Suppressor macrophage treated with lipopolysaccharide for 1 hour (primary cell): ENCODE measurements at places on chromosomes 6 and 20.

DNA sequence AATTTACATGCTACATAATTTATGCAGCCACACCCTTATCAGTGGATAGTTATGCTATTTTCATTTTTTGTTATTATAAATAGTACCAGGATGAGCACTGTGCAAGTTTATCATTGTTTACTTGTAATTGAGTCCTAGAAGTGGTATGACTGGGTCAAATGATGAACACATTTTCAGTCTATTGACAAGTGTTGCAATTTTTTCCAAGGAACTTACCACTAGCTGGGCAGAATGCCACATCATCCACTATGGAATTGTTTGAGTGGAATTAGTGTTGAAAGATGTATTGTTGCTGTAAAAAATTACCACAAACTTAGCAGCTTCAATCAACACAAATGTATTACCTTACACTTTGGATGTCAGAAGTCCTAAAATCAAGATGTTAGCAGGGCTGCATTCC lies 38.1 kb upstream of the OPN5 start:
- no peak for DNase-seq

DNA sequence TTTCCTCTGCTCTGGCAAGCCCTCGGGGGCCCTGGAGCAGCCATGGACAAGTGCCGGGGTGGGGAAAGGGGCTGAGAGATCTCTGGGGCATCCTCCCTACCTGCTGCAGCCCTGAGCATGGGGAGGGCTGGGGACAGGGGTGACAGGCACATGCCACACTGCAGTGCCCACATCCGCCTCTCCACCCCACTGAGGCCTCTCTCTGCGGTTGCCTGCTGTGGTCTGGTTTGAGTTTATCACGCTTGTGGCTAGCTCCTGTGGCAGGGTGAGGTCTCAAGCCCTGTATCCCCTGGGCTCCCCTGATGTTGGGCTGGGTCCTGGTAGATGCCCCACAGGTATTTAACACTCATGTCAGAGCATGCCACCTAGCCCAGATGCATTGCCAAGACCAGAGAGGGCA lies 52.9 kb upstream of the MLN start:
- no peak for DNase-seq

DNA sequence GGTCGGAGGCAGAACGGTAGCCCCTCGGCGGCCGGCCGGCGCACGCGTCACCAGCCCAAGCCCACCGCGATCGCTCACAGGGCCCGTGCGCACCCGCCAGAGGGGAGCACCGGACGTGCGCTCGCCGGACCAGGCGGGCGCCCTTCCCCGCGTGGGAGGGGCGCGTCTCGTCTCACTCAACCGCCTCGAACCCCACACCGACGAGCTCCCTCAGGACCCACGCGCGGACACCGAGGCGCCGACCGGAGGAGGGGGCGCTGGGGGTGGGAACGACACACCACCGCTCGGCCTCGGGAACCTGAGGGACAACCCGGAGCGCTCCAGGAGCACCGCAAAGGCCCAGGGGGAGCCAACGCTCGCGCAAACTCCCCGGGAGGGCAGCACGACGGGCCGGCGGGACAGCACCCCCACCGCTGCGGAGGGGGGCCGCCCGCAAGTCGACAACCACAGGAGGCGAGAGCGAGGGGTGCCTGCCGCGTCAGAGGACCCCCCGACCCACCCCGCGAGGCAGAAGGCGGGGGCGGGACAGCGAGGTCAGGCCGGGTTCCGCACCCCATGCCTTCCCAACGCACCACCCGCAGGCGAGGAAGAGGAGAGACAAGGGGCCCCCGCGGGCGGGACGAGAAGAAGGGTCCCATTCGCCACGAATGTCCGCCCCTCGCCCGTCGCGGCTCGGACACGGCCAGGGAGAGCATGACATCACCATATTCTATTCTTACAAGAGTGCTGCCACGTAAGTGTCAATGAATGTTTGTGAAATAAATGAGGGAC lies 512.7 kb upstream of the ZNF337 start:
- DNase-seq = no peak

DNA sequence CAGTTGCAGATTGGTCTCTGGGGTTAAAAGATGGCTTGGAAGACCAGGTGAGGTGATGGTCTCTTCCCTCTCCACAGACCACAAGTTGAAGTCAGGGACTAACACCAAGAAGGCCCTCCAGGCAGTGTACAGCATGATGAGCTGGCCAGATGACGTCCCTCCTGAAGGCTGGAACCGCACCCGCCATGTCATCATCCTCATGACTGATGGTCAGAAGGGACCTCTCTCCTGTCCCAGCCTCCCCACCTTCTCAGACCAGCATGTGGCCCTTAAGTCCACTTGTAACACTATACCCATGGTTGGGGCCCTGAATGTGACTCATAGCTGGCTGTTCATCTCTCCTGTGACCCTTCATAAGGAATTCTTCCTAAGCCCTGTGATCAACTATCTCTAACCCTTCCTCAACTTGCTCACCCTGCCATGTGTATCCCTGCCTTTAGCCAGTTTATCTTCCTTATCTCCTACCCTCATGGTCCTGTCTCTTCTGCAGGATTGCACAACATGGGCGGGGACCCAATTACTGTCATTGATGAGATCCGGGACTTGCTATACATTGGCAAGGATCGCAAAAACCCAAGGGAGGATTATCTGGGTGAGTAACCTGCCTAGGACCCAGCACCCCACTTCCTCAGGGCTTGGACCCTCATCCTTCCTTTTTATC lies 3.0 kb downstream of the CFB start:
- peak; percentile 64 for DNase-seq

GRCh38 chr6:146813554-146813953 lies 214.8 kb downstream of the ADGB start:
- no peak for DNase-seq

- no peak for DNase-seq
Observed at GRCh38 chr6:162063666-162064065, 663.9 kb downstream of the PRKN start.

DNA sequence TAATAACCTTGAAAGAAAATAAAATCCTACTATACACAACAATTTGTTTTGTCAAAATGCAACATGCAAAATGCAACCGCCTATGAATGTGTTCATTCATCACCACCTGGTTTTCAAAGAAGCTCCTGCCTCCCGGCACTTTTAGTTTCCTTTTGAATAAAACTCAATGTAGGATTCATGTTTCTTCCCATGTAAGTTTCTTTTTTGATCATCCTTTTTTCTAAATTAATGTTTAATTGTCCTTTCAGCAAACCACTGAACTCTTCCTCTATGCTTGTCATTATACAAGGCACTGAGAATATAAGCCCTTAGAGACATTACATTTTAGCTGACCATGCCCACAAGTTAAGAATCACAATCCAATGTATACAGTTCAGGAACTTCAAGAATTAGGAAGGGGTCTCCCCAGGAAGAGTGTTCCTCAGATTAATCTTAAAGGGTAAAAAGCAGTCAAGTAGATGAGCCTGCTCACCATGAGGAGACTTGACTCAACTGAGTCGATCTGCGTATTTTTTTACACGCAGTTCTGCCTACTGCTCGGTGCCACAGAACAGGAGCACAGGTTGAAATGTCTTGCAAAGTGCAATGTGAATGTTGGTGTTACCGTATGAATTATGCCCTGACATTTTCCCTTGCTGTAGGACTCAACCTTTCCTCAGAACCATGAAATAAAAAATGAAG lies 7.2 kb upstream of the THEMIS start:
- DNase-seq = no peak

- peak; percentile 55 for DNase-seq
Observed at GRCh38 chr6:12266571-12266970, 23.6 kb upstream of the EDN1 start.

DNA sequence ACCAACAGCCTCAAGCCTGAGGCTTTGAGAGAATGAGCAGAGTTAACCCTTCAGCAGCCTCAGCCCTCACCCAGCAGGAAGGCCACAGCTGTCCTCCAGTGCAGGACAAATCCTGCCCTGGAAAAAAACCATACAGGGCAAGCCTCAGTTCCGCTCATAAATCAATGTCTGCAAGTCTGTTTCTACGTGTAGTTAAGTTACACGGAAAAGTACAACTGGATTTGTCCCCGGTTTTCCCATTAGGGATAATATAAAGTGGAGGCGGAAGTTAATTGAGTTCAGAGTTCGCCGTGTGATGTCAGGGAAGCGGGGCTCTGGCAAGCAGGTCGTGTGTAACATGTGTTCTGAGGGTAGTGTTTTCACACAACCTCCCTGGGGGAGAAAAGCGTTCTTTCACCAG lies 44.2 kb upstream of the EYA2 start:
- no peak for DNase-seq

- DNase-seq = no peak
Observed at GRCh38 chr20:23125159-23125558, 39.0 kb upstream of the CD93 start.

DNA sequence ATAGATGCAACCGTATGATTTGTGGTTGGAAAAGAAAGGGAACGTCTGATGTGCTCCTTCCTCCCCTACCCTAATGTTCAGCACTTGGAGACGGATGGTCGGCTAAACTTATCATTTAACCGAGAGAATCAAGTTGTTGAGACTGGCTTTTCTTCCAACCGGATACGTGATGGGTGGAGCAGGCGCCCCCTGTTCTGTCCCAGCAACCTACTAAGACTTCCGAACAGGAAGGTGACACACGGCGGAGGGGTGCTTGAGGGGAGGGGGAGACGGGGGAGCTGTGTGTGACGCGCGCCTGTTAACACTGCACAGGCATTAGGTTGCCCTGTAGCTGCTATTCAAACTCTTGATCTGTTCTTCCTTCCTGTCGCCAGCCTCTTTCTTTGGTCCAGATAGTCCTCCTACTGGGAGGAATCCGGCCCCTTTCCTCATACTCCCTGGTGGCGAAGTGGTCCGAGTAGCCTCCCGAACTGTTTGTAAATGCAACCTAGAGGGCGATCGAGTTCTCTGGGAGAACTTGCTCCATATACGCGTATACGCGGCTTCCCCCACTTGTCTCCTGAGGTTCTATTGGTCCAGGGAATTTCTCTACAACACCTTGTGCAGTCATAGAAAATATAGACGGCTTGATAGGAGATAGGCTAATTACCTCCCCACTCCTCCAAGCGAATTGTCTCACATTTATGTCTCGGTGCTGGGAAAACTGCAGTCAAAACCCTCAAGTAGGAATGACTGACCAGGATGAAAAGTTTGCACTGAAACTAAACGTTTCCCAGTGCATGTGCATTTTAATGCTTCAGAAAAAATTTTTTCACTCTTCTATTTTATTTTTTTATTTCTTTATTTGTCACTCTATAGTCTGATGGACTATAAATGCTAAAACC lies 126.0 kb upstream of the SLC2A12 start:
- DNase-seq = peak; percentile 90

GRCh38 chr6:110284855-110285254 lies 73.3 kb downstream of the METTL24 start:
- no peak for DNase-seq

DNA sequence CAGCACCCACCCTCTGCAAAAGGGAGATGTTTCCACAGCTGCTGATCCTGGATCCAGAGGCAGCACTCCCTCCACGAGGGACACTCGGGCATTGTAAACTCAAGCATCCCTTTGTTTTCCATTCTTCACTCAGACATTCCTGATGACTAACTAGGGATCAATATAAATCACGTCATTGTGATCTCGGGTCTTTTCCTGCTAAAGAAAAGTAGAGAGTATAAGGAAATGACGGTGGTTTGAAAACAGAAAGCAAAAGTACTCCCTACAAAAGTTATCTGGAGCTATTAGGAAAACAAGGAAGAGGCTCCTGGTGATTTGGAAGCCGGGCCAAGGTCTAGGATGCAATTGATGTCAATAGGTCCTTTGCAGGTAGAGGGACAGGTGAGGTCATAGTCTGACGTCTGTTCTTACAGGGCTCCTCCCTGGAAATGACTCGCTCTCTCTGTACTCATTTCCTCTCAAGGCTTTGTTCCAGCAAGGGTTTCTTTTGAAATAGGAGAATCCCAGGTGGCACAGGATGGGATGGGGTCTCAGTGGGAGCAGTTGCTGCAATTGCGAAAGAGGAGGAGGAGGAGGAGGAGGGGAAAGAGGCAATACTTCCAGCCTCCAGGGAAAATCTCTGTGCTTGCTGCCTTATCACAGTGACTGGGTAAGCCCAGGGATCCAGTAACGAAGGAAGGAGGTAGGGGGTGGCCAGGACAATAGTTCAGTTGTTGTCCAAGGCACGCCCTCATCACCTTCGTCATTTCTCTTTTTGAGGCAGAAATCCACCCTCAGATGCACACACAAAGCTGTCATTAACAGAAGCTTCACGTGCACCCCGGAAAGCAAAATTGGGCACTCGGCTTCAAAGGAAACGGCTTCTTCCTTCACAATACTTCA lies 222.8 kb downstream of the LY86 start:
- peak; percentile 66 for DNase-seq

DNA sequence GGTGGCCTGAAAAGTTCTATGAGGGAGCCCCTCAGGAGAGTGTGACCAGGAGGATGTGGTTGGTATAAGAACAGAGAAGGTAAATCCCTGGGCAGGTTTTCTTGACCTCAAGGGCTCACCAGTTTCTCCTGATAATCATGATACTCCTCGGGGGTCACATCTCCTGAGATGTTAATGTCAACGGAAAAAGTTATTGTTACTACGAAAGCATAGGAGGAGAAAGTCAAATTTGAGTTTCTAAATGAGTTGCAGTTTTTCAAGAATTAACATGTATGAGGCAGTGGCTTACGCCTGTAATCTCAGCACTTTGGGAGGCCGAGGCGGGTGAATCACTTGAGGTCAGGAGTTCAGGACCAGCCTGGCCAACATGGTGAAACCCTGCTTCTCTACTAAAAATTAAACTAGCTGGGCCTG lies 23.4 kb downstream of the MGME1 start:
- DNase-seq = no peak

DNA sequence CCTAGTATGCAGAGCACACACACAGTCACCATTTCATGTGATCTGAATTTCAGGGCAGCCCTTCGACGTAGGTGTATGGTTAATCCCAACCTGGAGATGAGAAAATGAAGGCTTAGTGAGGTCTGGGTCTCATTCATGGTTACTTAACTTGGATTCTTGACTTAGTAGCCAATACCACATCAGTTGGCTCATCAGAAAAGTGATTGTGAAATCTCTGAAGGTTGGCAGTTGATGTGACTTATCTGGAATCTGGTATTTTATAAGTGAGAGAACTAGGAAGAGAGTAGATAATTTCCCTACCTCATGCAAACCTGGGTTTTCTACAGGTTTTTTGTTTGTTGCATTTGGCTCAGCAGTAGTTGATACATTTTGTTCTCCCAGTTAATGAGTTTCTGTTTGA lies 123.7 kb downstream of the CCDC170 start:
- DNase-seq = no peak

- DNase-seq = no peak
Observed at GRCh38 chr6:140029551-140029950, 655.1 kb upstream of the CITED2 start.

DNA sequence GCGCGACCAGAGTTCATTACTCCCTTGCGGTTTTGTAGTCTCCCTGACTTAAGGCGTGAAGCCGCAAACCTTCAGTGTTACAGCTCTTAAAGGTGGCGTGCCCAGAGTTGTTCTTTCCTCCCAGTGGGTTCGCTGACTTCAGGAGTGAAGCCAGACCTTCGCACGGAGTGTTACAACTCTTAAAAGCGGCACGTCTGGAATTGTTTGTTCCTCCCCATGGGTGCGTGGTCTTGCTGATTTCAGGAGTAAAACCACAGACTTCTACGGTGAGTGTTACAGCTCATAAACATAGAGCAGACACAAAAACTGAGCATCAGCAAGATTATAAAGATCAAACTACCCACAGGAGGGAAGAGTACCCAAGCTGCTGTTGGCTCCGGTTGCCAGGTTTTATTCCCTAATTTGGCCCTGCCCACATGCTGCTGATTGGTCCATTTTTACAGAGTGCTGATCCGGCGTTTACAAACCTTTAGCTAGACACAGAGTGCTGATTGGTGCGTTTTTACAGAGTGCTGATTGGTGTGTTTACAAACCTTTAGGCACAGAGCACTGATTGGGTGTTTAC lies 10.4 kb downstream of the TMEM14C start:
- DNase-seq = no peak
